ENCODE measurements at places on chromosomes 5 and 9.

- DNase-seq, result peak; percentile 17
Observed at GRCh38 chr5:141603923-141604717, 14.7 kb downstream of the DIAPH1 start.

DNA sequence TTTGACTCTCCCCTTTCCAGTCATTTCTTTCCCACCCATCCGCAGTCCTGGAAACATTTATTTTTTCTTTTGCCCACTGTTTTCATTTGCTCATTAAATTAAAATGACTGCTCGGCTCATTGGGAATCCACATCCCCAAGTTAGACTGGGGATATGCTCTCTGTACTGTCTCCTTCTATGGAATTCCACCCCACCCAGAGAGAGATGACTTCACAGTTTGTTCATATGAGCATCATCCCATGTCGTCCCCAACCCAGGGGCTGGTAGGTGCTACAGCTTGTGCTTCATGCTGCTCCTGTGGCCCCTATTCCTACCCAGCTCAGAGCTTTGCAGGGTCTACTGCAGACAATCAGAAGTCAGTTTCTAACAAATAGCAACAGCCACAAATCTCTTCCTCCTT, 16.5 kb upstream of the RARS1 start:
- DNase-seq, result no peak

DNA sequence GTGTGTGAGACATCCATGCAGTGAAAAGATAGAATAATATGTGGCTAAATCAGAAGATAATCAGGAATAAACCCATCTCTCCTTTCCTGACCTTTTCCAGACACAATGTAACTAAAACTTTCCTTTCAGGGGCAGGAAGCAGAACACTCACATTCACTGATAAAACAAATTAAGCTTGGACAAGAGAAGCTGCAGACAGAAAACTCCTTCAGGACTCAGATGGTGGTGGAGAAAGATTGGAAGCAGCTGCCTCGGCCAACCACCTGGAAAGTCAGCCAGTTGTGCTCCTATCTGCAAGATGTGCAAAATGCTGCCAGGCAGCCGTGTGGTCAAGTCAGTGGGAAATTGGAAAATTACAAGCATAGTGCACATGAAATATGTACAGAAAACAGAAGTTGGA, 26.9 kb downstream of the RASEF start:
- DNase-seq, result no peak

GRCh38 chr5:172788771-172789686, 18.0 kb upstream of the DUSP1 start:
- DNase-seq, result no peak

DNA sequence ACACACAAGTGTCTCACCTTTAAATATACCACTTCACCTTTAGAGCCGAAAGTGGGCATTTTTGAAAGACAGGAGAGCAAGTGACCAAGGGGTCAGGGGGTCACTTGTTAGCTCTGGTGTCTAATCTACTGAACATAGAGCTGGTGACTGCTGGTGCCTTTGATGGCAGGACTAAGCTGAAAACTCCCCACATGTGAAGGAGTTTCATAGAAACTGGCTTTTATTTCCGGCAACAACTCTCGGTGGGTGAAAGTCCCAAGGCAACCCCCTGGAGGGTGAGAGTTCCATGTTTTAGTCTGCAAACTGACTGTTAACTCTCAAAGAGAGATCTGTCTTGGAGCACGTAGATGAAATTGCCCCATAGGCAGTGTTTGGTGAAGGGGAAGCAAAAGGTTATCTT, 466.9 kb downstream of the DMRTA1 start:
- DNase-seq, result no peak

GRCh38 chr9:84669288-84670137, at the start of gene NTRK2:
NTRK2 (plus strand) TSS chr9:84669729; CDS start chr9:84670749, 1,020 bp downstream.
- peak; percentile 69 for DNase-seq

Data from neural progenitor cell (in vitro differentiated cells).